ENCODE measurements at places on chromosomes 7 and 10. TPM values are rescaled to one million over a fixed set of nuclear protein-coding genes. Genes with fewer than 3 reads are reported as not detected.

DNA sequence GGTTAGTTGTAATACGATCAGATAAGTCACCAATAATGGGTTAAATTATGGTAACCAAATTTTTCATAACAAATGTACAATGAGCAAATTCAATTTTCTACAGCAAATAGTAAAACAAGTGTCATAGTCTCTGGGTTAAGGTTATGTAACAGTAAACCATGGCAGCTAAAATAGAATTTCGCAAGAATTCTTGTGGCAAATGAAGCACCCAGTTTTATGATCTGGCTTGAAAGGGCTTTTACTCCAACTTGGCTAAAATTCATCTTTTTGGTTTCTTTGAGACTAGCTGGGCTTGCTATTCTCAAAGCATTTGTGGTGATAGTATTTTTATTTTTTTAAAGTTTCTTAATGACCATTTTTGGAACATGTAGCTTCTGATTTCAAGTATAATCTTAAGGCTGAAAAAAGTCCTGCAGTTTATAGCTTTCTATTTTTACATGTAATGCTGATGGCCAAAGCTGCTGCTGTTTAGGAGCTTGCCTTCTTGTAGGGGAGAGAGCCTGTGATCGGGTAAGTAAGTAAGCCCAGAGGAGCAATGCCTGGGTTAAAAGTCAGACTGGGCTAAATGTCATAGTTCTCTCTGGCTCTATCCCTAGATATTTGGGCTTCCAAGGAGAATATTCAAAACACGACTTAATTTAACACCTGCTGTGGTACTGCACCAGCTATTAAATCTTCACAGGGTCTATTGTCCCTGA is 55.5 kb upstream of the SYPL1 start:
- H3K36me3 ChIP-seq: peaks cover 3% of the 10 kb centered on the region
- H3K4me1 ChIP-seq: peaks cover 20% of the 10 kb centered on the region
- no peaks in the 10 kb centered on the region for H3K27me3 ChIP-seq
- no peak overlapping the region for H3K4me3 ChIP-seq

- peaks cover 15% of the 10 kb centered on the region for H3K27me3 ChIP-seq
- peak overlapping the region; percentile 41 for H3K27ac ChIP-seq
- DNase-seq: peak; percentile 92
- H3K36me3 ChIP-seq: no peaks in the 10 kb centered on the region
- peaks cover 8% of the 10 kb centered on the region for H3K4me1 ChIP-seq
- H3K4me3 ChIP-seq: peak overlapping the region; percentile 40
Observed at GRCh38 chr7:332646-333392, 42.8 kb downstream of the FOXL3 start.

DNA sequence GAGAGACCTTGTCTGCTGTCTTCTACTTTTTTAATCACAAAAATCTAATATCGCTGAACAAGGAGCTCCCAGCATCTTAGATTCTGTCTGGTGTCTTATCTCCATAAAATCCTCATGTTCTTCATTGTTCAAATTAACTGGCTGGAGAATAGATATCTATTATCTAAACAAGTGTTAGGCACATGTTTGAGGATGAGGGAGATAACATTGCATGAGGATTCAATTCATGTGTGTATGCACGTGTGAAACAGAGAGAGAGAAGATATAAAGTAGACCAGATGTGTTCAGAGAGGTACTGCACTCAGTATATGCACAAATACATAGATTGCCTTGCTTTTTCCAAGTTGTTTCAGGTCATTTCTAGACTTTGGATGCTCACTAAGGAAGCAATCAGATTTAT is 5.4 kb downstream of the BMPER start:
- H3K36me3 ChIP-seq: no peaks in the 10 kb centered on the region
- no peak overlapping the region for H3K4me3 ChIP-seq
- H3K27me3 ChIP-seq: peaks cover 28% of the 10 kb centered on the region
- H3K4me1 ChIP-seq: no peaks in the 10 kb centered on the region
- no peak for DNase-seq

- H3K4me3 ChIP-seq: no peak overlapping the region
- H3K36me3 ChIP-seq: no peaks in the 10 kb centered on the region
- peaks cover 2% of the 10 kb centered on the region for H3K27me3 ChIP-seq
- H3K27ac ChIP-seq: no peak overlapping the region
- no peaks in the 10 kb centered on the region for H3K4me1 ChIP-seq
Observed at GRCh38 chr10:111289461-111289860, 212.6 kb downstream of the ADRA2A start.

GRCh38 chr7:148698007-148698396 is 701 bp upstream of the CUL1 start:
- no peaks in the 10 kb centered on the region for H3K36me3 ChIP-seq
- H3K27ac ChIP-seq: peak overlapping the region; percentile 55
- peaks cover 42% of the 10 kb centered on the region for H3K4me1 ChIP-seq
- H3K4me3 ChIP-seq: peak overlapping the region; percentile 77

DNA sequence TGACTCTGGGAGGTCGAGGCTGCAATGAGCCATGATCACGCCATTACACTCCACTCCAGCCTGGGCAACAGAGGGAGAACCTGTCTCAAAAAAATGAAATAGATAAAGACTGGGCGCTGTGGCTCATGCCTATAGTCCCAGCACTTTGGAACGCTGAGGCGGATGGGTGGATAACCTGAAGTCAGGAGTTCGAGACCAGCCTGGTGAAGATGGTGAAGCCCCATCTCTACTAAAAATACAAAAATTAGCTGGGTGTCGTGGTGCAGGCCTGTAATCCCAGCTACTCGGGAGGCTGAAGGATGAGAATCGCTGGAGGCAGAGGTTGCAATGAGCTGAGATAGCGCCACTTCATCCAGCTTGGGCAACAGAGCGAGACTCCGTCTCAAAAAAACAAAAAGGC is 1.1 kb upstream of the DDX21 start:
- H3K4me3 ChIP-seq: peak overlapping the region; percentile 31
- H3K27ac ChIP-seq: peak overlapping the region; percentile 70
- peaks cover 27% of the 10 kb centered on the region for H3K4me1 ChIP-seq
- DNase-seq: no peak

- DNase-seq: no peak
- H3K36me3 ChIP-seq: no peaks in the 10 kb centered on the region
- H3K4me1 ChIP-seq: no peaks in the 10 kb centered on the region
- H3K27me3 ChIP-seq: peaks cover 5% of the 10 kb centered on the region
Observed at GRCh38 chr10:8876171-8876570, 821.7 kb downstream of the GATA3 start.

DNA sequence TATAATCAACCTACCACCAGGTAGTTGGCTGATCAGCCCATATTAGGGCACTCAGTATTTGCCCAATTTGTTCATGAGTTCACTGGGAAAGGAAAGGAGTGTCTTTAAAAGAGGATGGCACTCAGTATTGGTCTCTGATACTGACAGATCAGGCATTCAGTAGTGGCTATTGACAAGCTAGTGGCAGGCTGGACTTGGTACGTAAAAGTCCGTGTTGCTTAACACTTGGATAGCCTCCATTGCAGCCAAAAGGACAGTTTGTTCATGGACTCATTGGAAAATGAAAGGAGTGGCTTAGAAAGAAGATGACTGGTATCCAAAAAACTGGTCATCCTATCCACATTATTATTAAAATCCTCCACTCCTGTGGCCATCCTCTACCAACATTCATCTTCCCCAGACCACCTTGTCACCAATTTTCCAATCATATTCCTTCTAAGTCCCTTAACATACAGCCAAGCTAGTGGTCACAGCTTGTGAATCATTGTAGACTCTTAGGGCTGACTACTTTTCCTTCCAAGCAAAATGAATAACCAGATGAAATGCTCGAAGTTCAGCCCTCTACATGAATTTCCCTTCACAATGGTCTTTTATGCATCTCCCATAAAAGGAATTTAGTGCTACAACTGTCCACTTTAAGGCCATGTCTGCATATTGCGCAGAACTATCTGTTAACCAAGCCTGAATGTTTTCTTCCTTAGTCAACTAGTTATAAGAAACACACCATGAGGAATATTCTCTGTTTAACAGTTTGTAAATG is 78.6 kb upstream of the MAGI2 start:
- peaks cover 4% of the 10 kb centered on the region for H3K4me1 ChIP-seq
- no peaks in the 10 kb centered on the region for H3K27me3 ChIP-seq
- DNase-seq: no peak
- no peak overlapping the region for H3K27ac ChIP-seq
- H3K4me3 ChIP-seq: no peak overlapping the region
- H3K36me3 ChIP-seq: no peaks in the 10 kb centered on the region

DNA sequence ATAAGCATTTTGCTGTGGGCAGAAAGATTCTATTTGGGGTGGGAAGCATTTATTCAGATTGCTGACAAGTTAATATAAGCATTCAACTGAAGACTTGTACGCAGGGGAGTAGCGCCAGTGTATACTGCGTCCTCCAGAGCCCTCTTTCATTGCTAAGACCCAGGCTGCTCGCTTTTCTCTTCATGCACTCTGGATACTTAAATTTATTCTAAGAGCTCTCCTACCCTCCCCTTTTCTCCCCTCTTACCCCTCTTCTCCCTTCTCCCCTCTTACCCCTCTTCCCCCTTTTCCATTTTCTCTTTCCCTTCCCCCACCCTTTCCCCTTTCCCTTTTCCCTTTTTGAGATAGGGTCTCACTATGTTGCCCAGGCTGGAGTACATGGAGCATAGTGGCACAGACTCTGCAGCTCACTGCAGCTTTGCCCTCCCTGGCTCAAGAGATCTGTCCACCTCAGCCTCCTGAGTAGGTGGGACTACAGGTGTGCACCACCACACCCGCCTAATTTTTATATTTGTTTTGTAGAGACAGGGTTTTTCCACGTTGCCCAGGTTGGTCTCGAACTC is 125.8 kb downstream of the CDK14 start:
- no peaks in the 10 kb centered on the region for H3K36me3 ChIP-seq
- DNase-seq: no peak
- H3K4me3 ChIP-seq: peak overlapping the region; percentile 43
- H3K27ac ChIP-seq: peak overlapping the region; percentile 87
- H3K27me3 ChIP-seq: no peaks in the 10 kb centered on the region

- H3K4me3 ChIP-seq: no peak overlapping the region
- H3K27me3 ChIP-seq: peaks cover 27% of the 10 kb centered on the region
Observed at GRCh38 chr7:143407287-143408251, 1.1 kb downstream of the EPHA1 start.

DNA sequence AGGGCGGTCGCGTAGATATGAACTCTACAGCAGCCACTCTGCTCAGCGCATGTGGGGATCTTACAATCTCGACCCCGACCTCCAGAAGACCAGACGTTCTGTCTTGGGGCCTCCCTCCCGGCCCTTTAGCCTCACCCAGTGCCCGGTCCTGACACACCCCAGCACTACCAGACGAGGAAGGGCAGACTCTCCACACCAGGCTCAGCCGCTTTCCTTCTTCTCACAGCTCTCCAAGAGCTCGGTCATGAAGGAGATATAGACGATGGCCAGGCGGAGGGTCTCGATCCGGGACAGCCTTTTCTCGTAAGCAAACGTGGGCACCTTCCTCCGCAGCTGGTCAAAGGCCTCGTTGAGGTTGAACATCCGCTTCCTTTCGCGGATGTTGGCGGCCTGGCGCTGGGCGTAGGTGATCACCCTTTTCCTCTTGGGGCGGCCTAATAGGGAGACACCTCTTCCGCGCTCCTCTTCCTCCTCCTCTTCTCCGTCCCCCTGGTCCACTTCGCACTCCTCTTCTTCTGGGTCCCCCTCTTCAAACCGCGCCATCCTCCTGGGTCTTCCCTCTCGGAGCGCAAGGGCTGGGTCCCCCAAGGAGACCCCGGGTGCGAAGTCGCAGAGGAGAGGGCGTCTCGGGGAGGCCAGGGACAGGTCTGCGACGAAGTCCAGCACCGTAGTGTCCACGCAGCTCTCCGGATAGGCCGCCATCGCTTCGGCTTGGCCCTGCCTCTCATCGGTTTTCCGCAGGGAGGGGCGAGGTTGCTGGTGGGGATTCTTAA is at the start of gene FERD3L:
TSS of gene FERD3L (minus strand) at position 761 of the 773 bp plus-strand sequence. CDS start at position 702, 59 bp downstream.
- H3K27me3 ChIP-seq: peaks cover 47% of the 10 kb centered on the region
- peaks cover 1% of the 10 kb centered on the region for H3K36me3 ChIP-seq
- DNase-seq: peak; percentile 88
- peak within 1 kb of the TSS; percentile 64 for H3K4me3 ChIP-seq
- H3K4me1 ChIP-seq: peaks cover 16% of the 10 kb centered on the region

DNA sequence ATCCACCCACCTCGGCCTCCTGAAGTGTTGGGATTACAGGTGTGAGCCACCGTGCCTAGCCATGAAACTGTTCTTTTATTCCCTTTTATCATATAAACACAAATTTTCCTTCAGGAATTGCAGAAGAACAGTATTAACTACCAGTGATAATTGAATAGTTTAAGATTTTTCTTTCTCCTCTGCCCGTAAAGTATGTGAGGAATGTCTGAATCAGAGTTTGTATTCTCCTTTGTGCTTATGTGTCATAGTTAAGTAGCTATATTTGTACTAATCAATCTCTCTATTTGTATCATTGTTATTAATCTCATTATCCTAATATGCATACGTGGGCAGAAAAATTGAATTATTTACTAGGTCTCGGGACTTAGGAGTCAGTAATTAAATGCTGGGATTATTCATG is 83.6 kb downstream of the ZNF277 start:
- no peak overlapping the region for H3K27ac ChIP-seq
- no peak overlapping the region for H3K4me3 ChIP-seq
- H3K36me3 ChIP-seq: no peaks in the 10 kb centered on the region
- no peak for DNase-seq

Gene CDK14
- total RNA-seq: 61.4 TPM

Gene NCF1
- total RNA-seq: not detected

Gene LDB3
- 4.0 TPM for total RNA-seq

Gene SRRM3
- total RNA-seq: 1.4 TPM

Gene HSPA14
- total RNA-seq: 7.0 TPM

Gene IGFBP1
- total RNA-seq: 0.62 TPM

Gene PNLIPRP1
- total RNA-seq: not detected

Gene SHH
- total RNA-seq: not detected
